Hippocampal formation (tissue), 2 donors: ENCODE measurements at places on chromosomes 12 and 14.
A peak's percentile ranks its signal among the peaks of the same experiment; 100 is the strongest.

DNA sequence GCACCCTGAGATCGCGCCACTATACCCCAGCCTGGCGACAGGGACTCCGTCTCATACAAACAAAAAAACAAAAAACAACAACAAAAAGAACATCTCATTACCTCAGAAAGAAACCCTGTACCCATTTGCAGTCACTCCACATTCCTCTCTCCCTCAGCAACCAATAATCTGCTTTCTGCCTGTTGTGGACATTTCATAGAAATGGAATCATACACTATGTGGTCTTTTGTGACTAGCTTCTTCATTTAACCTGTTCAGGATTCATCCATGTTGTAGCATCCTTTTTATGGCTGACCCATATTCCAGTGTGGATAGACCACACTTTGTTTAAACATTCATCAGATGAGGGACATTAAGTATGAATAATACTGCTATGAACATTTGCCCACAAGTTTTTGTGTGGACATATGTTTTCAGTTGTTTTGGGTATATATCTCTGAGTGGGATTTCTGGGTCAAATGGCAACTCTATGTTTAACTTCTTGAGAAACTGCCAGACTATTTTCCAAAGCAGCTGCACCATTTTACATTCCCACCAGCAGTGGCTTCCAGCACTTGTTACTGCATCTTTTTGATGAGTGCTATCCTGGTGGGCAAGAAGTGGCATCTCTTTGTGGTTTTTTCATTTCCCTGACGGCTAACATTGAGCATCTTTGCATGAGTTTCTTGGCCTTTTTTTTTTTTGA lies 5.9 kb upstream of the RCOR1 start:
- DNase-seq = no peak

- DNase-seq = no peak
Measured at GRCh38 chr14:98189062-98189461, 1082.9 kb downstream of the BCL11B start.

DNA sequence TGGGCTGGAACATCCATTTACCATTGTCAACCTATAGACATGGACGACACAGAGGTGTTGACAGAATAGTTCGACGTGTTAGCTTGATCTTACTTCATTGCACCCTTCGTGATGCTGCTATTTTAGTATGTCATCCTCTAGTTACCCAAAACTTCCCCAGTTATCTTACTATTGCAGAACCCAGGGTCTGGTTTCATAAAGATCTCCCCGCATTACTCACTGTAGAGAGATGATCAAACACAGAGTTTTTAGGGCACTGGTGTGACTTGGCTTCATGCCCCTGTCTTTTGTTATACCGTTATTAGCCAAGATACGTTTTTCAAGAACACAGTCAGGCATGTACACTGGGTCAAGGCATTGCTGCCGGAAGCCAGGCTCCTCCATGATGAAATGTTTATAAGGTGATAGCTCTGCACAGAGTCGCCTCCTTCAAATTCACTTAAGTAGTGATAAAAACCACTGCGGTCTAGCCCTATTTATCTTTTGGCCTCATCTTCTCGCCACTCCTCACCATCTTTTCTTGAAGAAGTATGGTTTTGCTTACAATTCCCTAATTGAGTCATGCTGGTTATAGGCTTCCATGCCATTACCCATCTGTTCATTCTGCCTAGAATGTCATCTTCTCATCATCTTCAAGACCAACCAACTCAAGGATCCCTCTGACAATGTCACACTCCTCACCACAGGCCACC lies 1127.9 kb downstream of the VRK1 start:
- DNase-seq = no peak

DNA sequence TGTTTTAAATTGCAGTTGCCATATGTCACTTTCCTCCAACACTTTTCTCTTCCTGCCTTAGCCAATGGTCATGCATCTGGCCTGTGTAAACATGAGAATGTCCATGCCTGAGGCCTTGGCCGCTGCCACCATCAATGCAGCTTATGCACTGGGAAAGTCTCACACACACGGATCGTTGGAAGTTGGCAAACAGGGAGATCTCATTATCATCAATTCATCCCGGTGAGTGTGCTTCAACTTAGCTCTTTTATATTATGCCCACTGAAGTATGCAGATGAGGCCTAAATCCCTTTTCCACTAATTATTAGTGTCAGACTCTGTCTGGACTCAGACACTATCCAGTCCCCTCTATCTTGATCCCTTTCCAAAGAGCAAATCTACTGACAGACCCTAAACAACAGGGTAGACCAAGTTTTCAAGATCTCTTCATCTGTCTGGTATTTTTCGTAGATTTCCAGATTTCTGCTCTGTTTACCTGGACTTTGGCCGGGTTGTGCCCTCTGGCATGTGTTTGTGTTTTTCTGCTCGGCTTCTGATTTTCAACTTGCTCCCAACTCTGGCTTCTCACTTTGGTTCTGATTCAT lies 23.2 kb downstream of the AMDHD1 start:
- DNase-seq = no peak

- no peak for DNase-seq
Measured at GRCh38 chr12:120982659-120983058, 4.3 kb downstream of the HNF1A start.

- DNase-seq = no peak
Measured at GRCh38 chr12:120943482-120943881, 34.9 kb upstream of the HNF1A start.

- DNase-seq = no peak
Measured at GRCh38 chr12:116916714-116917114, 6.0 kb downstream of the FBXW8 start.

GRCh38 chr12:133233993-133234564 lies 1.6 kb downstream of the ANHX start:
- no peak for DNase-seq

- no peak for DNase-seq
Measured at GRCh38 chr12:106671840-106672239, 89.0 kb downstream of the RFX4 start.

GRCh38 chr12:68673788-68674187 lies 13.0 kb upstream of the NUP107 start:
- DNase-seq = no peak

DNA sequence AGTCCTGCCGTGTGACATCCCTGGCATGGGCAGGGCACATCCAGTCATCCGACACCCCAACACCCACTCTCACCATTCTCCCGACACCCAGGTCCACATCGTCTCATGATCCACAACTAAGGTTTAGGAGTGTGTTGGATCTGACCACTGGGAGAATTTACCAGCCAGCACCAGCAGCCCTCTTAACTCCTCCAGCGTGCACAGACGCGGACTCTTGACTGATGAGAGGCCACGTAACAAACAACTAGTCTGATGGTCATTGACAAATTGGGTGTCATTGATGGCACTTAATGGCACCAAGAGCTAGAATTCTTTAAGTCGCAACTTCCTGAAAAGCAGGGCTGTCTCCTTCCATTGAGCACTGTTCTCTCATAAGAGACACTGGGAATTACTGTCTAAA lies 203.0 kb upstream of the SFSWAP start:
- DNase-seq = no peak

GRCh38 chr12:132278401-132279183 lies 50.8 kb downstream of the GALNT9 start:
- no peak for DNase-seq

- DNase-seq = no peak
Measured at GRCh38 chr12:18400186-18400585, 138.9 kb downstream of the PIK3C2G start.

- no peak for DNase-seq
Measured at GRCh38 chr14:36222337-36222736, 45.8 kb upstream of the PTCSC3 start.

- no peak for DNase-seq
Measured at GRCh38 chr12:7884689-7885088, 12.0 kb upstream of the SLC2A14 start.

- no peak for DNase-seq
Measured at GRCh38 chr12:12004524-12004923, 66.2 kb upstream of the BCL2L14 start.

DNA sequence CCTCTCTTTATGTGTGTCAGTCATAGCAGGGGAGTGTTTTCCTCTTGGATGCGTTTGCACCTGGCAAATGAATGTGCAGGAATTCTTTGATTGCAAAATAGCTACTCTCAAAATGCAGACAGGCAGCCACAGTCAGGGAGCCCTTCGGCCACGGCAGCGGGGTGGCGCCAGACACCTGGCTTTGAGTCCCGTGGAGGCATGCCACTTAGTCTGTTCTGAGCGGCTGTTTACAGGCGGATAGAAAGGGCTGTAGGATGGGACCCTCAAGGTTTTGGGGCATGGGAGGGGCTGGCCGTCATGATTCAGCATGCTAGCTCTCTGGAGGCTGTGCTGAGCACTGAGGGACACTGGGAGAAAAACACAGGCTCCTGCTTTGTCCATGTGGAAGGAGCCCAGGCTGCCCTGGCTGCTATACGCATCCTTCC lies 117.1 kb downstream of the SLC25A47 start:
- peak; percentile 64 for DNase-seq

- no peak for DNase-seq
Measured at GRCh38 chr12:56129942-56130495, 2.0 kb downstream of the ESYT1 start.

DNA sequence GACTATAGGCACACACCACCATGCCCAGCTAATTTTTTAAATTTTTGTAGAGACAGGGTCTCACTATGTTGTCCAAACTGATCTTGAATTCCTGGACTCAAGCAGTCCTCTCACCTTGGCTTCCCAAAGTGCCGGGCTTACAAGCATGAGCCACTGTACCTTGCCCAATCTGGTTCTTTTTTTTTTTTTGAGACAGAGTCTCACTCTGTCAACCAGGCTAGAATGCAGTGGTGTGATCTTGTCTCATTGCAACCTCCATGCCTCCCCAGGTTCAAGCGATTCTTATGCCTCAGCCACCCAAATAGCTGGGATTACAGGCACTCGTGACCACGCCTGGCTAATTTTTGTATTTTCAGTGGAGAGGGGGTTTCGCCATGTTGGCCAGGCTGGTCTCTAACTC lies 15.4 kb downstream of the MRPL42 start:
- DNase-seq = no peak

- DNase-seq = no peak
Measured at GRCh38 chr12:65836419-65837197, 12.3 kb downstream of the HMGA2 start.

DNA sequence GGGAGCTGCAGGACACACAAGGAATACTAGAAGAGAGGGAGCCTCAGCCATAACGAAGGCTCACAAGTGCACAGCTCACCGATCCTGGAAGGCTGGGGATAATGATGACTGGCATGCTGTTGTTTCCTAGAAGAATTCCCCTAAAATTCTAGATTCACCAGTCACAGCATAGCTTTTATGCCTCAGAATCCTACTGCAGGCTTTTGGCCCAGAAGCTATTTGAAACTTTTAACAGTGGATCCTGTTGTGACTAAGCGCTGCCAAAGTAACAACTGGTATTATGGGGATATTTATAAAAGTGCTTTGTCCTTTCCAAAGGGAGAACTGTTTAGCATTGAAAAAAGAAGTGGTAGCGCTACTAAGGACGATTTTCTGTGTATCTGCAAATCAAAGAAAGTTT lies 214.1 kb upstream of the PELI2 start:
- DNase-seq = no peak

GRCh38 chr12:68954811-68955210 lies 21.8 kb upstream of the CPM start:
- DNase-seq = no peak

GRCh38 chr12:76173756-76174155 lies 89.3 kb upstream of the NAP1L1 start:
- no peak for DNase-seq

DNA sequence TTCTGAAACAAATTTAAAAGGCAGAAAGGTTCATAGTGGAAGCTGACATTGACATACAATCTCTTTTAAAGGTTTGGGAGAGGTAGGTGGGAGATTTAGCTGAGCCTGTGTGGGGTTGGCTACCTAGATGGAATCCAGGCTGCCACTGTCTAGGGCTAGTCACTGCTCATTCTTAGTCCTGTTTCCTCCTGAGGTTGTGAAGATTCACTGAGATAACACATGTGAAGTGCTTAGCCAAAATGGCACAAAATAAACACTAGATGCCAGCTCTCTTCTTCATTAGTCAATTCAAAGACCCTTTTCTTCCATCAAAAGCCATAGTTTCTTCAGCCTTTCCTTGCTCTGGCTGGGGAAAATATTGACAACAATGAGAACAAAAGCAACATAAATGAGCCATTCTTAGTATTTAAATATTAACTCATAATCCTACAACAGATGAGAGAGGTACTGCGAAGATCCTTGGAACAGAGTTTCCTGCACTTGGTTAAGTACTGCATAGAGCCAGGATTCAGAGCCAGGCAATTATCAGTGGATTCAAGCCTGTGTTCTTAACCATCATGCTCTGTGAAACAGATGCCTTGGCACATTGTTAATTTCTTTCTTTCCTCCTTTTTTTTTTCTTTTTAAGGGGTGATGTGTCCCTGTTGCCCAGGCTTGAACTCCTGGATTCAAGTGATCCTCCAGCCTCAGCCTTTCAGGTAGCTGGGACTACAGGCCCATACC lies 3.5 kb downstream of the MYF6 start:
- no peak for DNase-seq

DNA sequence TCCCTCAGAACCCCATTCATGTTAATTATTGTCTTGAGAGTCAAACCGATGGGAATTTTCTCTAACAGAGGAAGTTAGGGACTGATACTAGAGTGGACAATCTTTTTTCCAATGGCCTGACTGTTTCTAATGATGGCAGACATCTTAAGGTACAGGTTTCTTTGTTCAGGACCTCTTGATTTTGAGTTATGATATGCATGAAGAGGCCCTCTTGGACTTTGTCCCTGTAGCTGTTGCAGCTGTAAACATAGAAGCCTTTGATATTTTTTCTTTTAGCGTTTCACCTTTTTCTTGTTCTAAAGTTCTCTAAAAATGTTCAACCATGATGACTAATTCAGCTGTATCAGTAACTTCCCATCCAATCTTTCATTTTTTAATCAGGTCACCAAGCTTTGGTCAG lies 53.0 kb downstream of the LGR5 start:
- no peak for DNase-seq

DNA sequence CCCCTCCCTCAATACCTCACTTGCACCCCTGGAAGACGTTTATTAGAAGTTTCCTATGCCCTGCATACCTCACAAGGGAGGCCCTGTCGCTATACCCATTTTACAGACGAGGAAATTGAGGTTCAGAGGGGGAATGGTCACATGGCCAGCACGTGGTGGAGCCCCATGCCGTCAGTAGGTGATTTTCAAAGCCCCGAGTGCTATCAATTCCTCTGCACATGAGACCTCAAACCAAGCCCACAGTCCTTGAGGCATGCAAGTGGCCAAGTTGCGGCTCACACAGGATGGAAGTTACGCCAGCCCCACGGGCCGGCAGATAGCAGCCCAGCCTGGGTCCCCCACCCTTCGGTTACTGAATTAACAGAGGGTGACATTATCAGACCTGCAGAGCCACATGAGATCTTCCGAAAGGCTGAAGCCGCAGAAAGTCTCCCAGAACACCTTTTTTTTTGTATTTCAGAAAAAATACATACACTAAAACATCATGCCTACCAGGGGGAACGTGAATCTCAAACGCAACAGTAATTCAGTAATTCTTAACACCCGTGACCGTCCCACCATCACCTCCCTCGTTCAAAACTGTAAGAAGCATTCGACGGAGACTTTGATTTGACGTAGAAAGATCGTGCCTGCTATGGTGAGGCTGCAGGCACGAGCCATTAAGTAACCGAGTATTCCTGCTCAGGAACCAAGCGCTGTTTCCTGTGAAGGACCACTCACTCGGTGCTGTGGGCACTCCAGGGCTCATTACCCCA lies 129.0 kb downstream of the RFLNA start:
- DNase-seq = no peak

- peak; percentile 82 for DNase-seq
Measured at GRCh38 chr14:32509632-32510187, 180.6 kb downstream of the AKAP6 start.
